ENCODE measurements at places on chromosomes 3 and 15. TPM values are rescaled to one million over a fixed set of nuclear protein-coding genes. Genes with fewer than 3 reads are reported as not detected.

DNA sequence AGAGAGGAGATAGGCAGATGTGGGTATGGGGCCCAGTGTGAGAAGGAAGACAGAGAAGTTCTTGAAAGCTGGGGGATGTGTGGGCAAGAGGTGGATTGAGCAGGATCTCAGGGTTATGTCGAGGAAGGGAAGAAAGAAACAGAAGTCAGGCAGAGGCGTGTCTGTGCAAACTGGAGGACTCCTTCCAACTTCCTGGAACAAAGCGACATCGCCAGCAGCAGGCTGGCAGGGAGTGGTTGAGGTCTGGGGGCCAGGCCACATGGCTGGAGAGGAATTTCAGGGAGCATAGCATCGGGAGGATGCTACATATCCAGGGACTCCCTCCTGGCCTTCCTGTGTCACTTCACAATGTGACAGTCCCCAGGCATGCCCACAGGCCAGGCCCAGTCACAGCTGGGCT is 42.9 kb upstream of the MYZAP start:
- DNase-seq = no peak

TLR9 gene
- total RNA-seq = not detected

- DNase-seq = no peak
Observed at GRCh38 chr3:194785315-194785714, 99.6 kb downstream of the FAM43A start.

DNA sequence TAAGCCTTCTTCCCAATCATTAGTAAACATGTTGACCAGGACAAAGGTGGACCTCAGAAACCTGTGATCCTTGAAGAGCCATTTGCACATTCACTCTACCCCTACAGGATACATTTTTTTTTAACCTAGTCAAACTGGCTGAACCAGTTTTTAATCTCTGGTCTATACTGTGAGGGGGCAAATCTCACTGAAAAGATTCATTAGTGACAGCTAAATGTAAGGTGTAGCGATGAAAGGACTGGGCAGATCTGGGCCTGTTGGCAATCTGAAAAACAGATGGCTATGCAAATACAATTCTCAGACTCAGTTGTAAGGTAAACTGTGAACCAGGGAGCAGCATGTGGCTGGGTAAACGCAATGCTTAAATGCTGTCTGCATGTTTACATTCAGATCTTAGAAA is 75.6 kb upstream of the SNTN start:
- no peak for DNase-seq

GRCh38 chr3:107206141-107206540 is 171.1 kb upstream of the CCDC54 start:
- peak; percentile 73 for DNase-seq

THRB gene
- 0.98 TPM for total RNA-seq

DNA sequence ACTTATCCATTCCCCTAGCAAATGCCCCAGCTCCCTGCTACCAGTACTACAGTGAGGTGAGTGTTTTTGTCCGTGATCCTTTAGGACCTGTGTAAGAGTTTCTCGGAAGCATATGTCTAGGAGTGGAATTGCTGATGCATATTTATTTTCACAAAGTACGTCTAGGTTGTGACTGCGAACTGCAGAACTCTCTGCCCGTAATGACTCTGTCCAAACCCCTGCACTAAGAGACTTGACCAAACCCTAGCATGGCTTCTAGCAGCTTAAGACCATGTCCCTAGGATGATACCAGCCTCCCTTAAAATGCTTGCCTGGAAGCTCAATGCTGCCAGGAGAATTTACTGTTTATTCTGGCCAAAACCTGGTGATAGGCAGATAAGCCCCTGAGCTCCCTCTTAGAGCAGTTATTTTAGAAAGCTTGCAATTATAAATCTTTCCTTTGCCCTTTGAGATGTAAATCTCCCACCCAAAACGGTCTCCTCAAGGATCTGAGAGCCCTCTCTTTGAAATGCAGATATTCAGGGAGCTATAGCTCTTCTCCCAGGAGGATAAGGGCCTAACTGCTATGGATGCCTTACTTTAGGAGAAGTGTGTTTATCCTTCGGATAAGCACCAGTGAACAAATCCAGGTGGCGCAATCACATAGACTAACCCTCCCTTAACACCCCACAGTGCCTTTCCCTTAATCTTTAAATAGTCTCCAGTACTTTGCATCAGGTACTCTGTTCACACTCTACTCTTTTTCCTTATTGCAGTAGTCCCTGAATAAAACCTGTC is 14.7 kb upstream of the CA12 start:
- no peak for DNase-seq

- DNase-seq = no peak
Observed at GRCh38 chr15:69443032-69443611, 9.5 kb upstream of the RPLP1 start.

DNA sequence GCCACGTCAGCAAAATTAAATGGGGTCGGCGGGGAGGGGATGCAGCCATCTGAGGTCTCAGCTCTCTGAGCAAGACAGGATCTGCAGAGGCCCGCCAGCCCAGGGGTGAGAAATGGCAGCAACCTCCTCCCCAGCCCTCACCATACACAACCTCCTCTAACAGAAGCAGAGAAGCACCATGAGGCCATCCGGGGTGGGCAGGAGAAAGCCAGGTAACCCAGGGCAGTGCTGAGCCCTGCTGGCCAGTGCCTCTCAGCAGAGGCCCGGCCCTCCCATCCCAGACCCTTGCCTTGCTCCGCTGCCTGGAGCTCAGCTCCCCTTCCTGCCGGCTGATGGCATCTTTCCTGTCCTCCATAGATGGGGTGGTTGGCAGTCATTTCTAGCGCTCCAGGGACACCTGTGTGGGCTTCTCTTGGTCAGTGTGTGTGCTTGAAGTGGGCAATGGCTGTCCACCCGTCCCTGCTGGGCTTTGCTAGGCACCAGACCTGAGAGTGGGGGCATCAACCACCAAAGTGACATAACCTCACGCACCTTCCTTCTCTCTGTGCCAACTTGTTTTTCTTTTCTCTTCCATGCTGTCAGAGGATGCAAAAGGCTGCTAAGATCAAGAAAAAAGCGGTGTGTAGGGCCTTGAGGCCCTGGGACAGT is 175.8 kb downstream of the NSMCE3 start:
- no peak for DNase-seq

DNA sequence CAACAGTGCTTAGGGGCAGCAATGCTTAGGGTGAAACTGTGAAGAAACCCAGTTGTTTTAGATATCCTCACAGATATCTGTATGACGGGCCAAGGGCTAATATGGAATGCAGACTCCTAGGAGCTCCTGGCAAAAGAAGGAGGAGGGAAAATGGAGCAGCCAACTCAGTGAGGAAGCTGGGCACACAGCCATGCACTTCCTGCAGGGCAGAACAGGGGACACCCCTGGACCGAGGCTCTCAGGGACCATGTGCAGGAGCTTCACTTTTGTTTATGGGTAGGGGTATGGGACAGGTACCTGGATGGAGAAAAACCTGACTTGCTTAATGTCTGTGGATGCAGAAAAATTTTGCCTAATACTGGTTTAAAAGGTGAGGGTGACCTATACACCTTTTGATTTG is 20.2 kb downstream of the NIPA1 start:
- no peak for DNase-seq

DNA sequence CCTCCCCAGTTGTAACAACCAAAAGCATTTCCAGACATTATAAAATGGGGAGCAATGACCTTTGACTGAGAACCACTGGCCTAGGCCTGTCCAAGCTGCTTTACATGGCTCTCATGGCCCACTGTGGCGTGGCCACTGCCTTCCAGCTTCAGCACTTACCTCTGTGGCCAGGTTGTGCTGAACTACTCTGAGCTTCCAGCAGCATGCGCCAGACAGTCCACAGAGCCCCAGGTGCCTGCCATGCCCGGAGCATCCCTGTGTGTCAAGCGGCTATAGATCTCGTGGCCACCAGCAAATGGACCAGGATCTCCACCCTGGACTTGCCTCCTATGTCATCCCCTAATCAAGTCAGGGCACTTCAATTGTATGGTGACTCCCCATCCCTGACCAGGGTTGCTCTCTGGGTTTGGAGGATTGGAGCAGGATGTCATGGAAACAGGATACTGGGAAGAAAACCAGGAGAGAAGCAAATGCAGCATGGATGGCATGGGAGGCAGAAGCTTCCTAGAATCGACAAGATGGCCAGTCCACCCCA is 199.7 kb downstream of the UACA start:
- no peak for DNase-seq

TMEM207 gene
- not detected for total RNA-seq

SYNPR gene
- total RNA-seq = not detected

ANKUB1 gene
- not detected for total RNA-seq

GRCh38 chr3:130677343-130677742 is 69.3 kb downstream of the PIK3R4 start:
- DNase-seq = no peak

- DNase-seq = no peak
Observed at GRCh38 chr3:52311576-52312119, 4.5 kb upstream of the DNAH1 start.

FAH gene
- total RNA-seq = 172 TPM

- peak; percentile 83 for DNase-seq
Observed at GRCh38 chr15:90106522-90107117, 4.4 kb upstream of the IDH2 start.

GRCh38 chr3:49327485-49327884 is 12.4 kb downstream of the USP4 start:
- DNase-seq = no peak

- peak; percentile 96 for DNase-seq
Observed at GRCh38 chr3:171811295-171811912, 1.1 kb upstream of the PLD1 start.

- DNase-seq = peak; percentile 17
Observed at GRCh38 chr15:56293495-56294292, 50.0 kb upstream of the RFX7 start.

- DNase-seq = no peak
Observed at GRCh38 chr3:183227586-183227985, 25.5 kb upstream of the B3GNT5 start.

GRCh38 chr3:115071601-115072000 is 75.5 kb downstream of the ZBTB20 start:
- DNase-seq = peak; percentile 82

ANKRD63 gene
- total RNA-seq = not detected

DNA sequence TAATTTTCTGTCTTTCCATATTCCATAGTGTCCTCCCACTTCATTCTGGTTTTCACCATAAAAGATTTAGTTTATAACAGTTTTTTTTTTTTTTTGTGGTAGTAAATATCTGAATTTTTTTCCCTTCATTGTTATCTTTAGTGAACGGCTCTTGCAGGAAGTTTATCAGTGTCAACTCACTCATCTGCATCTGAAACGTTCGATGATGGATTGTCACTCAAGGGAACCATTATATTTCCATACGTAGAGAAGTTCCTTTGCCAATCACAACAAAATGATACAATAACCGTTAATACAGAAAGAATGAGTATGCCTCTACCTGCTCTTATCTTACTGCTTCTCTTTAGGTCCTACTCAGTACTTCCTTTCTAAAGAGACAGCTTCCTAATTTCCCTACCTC is 651.2 kb upstream of the KCNMB2 start:
- no peak for DNase-seq

DNA sequence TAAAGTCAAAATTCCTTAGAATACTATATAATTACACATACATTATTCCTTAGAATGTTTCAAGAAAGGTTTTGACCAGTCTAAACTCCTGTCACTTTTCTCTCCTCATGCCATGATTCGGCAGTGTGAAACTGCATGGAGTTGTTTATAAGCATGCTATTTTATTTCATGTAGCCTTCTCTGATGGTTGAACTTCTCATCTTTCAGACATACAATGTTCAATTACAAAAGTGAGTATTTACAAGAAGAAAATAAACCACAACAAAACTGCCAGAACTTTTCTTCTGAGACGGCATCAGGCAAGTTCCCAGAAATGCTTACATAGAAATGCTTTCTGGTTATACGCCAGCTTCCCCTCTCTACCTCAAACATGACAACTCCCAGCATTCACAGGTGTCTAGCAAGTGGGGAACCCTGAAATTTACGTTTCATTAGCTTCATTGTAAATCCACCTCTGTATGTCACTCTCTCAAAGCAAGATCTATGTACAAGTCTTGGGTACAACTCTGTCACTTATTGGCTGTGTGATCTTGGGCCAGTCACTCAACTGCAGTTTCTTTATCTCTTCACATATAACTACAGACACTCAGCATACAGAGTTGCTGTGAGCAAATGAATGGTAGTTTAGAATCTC is 42.7 kb downstream of the HDGFL3 start:
- no peak for DNase-seq

GRIP2 gene
- total RNA-seq = not detected
